GM12878 (cell line): ENCODE measurements at places on chromosomes 5 and 9.

- DNase-seq = no peak
Observed at GRCh38 chr5:135829179-135829578, 5.3 kb upstream of the SLC25A48 start.

DNA sequence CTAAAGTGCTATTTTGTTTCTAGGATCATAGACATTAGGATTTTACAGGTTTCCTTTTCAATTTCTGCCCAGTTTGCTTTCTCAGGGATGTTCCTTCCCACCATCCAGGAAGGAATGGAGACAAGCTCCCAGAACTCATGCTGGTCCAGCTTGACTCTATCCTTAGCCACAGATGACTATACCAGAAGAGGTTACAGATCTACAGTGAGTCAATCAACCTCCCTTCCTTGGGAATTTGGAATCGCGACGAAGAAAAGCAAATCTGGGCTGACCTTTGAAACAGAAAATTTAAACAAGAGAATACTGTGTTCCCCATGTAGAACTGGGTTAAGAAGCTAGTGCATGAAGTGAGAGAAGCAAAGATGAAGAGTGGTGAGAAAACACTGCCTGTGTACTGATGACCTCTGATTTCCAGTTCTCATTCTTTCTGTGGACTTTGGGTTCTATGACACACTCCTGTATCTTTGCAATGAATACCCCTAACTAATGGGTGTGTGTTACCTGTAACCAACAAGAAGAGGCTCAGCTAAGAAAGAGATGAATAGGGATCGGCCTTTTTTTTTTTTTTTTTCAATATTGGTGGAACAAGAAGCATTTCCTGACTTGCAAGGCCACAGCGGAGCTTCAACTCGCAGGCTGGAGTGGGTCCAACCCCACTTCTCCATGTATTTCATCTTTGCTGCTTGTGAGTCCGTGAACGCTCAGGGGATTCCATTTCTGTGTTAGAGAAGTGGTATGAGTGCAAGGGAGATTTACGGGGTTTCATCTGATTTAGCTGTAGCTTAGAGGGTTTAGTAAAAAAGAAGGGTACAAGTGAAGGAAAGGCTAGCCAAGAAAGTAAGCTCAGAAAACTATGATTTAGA, 563.9 kb upstream of the CLINT1 start:
- DNase-seq = no peak

DNA sequence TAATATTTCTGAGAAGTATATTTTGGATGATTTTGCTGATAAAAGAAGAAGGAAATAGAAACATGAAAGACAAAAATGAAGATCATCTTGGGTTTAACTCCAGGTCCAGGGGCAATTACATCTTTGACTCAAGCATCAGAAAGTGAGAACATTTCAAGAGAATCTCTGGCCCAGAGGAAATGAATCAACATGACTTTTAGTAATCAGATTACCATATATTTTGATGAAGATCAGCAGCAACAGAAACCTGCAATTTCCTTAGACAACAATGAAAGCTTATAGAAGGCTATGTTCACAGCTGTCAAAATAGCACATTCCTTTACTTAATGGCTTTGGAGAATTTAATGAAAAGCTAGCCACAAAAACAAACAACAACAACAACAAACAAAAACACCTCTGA, 638.1 kb downstream of the EFNA5 start:
- no peak for DNase-seq

DNA sequence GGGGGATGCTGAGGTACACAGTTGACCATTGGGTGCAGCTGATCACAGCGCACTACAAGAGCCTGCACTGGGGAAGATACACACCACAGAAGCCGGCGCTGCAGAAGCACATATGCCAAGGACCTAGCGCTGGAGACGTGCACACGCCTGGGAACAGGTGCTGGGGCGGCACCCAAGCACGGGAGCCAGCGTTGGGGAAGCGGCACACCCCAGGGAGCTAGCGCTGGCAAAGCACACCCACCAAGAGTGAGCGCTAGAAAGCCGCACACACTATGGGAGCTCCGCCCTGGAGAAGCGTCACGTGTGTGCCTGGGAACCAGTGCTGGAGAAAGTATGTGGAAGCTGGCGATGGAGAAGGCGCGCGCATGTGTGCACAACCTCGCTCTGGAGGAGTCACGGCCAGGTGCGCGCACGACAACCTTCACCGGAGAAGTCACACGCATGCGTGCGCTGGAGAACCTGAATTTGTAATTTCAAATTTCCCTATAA, 4.5 kb downstream of the FANCC start:
- no peak for DNase-seq
